Activated naive CD8-positive, alpha-beta T cell treated with anti-CD3 and anti-CD28 coated beads, Interleukin-2, amount 10 ng/mL, durations not matched to agents 7 days and 5 days (primary cell): ENCODE measurements at places on chromosomes 7 and 10. TPM values are rescaled to one million over a fixed set of nuclear protein-coding genes. Genes with fewer than 3 reads are reported as not detected.

DNA sequence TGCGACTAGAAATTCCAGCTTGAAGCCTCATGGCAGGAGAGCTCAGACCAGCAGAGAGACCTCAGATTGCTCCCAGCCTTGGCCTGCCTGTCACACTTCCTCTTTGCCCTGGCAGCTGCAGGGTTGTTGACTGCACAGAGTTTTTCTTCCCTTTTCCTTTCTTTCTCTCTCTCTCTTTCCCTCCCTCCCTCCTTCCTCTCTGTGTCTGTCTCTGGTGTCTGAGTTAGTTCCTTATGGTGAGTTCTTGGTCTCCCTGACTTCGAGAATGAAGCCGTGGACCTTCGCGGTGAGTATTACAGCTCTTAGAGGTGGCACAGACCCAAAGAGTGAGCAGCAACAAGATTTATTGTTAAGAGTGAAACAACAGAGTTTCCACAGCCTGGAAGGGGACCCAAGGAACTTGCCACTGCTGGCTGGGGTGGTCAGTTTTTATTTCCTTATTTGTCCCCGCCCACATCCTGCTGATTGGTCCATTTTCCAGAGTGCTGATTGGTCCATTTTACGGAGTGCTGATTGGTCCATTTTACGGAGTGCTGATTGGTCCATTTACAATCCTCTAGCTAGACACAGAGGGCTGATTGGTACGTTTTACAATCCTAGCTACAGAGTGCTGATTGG is 266.3 kb downstream of the RPS24 start:
- DNase-seq, result no peak

DNA sequence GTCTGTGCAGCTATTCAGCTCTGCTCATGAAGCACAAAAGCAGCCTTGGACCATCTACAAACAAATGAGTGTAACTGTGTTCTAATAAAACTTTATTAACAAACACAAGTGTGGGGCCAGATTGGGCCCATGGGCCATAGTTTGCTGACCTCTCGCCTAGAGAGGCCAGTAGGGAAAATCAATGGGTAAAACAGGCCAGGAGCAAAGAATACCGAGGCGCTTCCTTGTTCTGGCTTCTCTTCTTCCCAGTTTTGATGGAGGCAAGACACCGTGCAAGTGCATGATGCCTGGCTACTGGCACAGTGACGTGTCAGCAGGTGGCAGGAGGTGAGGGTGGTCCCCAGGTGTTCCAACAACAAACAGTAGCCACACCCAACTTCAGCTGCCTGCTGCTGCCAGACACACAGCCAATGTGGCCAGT is 94.3 kb upstream of the SDK1 start:
- no peak for DNase-seq

- DNase-seq, result no peak
These were observed 98.5 kb upstream of the INSIG1 start for GRCh38 chr7:155198901-155199845.

DNA sequence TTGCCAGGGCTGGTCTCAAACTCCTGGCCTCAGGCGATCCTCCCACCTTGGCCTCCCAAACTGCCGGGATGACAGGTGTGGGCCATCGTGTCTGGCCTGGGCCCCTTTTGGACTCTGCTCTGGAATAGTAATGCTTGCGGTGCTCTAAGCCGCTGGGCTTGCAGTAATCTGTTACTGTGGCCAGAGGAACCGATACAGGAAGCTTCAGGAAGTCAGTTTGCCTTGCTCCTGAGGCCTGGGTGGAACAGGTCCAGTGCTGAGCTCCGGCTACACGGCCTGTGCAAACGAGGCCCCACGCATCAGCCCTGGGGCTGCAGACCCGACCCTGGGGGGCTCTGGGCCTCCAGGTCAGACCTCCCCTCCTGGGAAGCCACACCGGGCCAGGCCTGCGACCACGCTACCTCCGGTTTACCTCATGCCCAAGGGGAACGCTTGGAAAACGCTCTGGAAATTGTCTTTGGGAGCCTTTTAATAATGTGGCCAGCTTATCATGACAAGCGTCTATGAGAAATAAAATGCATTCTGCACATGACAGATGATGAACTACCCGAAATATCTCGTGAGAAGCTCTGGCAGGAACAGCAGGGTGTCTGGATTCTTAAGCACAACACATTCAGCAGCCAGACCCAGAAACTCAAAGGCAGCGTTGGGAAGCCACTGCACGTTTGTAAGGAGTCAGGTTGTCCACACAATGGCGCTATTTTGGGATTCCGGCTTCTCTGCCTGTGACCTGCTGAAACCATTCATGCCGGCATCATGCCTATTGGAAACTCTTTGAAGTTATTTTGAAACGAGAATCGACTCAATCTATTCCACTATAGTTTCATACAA is 10.1 kb upstream of the ADAP1 start:
- DNase-seq, result no peak

DNA sequence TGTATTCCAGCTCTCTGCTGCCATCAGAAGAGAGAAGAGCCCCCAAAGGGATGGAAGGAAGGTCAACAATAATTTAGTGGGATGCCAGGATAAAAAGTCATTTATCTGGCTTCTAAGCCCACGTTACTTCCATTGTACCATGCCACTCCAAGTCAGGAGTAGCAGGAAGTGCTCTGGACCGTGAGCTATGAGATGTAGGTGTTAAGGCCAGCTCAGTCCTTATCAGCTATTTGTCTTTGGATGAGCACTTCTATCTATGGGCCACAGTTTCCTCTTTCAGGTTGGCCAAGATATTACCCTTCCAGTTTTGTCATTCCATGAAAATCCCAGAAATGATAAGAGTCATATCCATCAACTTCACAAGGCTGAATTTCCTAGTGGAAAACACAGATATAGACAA is 119.4 kb upstream of the CACUL1 start:
- no peak for DNase-seq

GRCh38 chr7:24912424-24912823 is 67.6 kb downstream of the OSBPL3 start:
- no peak for DNase-seq

DNA sequence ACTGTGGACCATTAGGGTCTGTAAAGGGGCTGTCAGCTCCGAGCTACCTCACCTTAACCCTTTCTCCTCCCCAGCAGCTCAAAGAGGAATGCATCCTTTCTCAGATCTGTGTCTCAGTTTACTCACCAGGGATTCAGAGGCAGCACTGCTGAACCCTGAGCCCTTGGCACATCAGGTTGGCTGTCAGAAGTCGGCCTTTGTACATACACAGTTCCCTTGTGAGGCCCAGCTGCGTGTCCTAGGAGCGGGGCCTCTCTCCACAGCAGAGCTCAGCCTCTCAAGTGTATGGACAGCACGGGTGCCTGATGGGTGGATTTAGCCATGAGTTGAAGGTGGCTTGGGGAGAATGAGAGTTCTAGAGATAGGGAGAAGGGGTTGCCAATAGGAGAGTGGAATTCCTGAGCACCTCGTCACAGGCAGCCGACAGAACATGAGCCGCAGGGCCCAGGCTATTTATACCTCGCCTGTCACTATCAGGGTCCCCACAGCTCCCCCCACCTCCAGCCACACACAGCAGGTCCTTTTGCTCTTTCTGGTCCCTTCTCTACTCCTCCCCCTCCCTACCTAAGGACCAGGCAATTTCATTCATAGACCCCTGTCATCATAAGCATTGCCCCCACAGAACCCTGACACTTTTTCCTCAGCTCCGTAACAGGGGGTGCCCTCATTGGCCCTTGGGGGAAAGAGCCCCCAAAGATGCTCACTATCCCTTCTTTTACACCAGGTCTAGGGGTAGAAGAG is 2.1 kb upstream of the FLNC start:
- no peak for DNase-seq

- DNase-seq, result no peak
These were observed 256.6 kb downstream of the ARHGAP21 start for GRCh38 chr10:24467136-24467535.

DNA sequence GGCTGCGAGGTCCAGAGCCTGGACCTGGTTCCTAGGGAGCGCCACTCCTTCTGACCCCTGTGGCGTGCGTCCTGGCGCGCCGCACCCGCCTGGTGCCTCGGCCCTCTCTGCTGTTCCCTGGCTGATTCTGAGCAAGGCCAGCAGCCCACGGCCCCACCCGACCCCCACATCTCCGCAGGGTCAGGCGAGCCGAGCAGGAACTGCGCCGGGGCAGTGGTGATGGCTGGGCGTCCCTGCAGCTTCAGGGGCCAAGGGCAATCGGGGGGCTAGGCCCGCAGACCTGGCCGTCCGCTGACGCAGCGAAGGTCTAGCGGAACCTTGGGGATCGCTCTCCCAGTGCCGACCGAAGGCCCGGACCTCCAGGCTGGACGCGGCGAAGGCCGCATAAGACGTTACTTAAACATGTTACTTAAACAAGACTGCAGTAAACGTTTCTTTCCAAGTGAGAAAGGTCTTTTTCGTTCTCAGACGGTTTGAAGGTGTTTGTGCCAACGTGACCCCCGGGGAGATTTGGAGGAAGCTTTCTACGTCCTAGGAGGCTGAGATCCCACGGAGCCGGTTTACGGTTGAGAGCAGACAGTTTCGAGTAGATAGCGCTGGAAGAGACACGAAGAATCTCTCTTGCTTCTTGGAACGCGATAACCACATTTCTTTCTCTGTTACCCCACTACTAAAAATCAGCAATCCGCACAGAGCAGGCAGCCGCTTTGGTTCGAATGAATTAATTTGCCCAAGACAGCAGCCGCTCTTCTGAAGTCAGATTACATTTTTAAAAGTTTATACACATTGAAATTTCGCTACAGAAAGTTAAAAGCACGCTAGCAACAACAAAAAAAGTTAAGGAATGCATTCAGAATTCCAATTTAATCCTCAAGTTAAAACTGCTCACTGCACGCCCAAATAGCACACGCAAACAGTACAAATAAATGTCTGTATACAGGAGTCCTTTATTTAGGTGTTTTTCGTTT is 4.9 kb upstream of the NKX2-3 start:
- no peak for DNase-seq

DNA sequence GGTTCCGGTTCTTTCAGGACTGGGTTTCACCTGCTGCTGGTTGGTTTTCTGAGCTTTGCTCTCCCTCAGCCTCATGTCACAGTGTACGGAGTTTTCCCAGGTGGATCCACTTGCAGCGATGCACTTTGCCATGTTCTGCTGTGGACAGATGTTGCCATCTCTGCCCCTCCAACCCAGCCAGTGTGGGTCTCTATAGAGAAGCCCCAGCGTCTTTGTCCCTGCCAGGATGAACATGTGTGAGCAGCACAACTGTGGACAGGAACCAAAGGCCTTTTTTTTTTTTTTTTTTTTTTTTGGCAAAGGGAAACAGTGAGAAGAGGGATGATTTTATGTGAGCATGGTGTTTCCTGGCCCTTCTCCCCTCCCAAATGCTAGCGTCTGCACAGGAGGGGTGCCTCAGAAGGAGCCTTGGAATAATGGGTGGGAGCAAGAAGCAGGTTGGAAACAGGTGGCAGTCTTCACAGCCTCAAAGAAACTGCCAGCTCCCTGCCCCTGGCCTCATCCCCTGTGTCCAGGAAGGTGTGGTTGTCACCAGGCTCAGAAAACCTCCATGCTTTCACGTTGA is 106.5 kb downstream of the RPS24 start:
- DNase-seq, result no peak

DNA sequence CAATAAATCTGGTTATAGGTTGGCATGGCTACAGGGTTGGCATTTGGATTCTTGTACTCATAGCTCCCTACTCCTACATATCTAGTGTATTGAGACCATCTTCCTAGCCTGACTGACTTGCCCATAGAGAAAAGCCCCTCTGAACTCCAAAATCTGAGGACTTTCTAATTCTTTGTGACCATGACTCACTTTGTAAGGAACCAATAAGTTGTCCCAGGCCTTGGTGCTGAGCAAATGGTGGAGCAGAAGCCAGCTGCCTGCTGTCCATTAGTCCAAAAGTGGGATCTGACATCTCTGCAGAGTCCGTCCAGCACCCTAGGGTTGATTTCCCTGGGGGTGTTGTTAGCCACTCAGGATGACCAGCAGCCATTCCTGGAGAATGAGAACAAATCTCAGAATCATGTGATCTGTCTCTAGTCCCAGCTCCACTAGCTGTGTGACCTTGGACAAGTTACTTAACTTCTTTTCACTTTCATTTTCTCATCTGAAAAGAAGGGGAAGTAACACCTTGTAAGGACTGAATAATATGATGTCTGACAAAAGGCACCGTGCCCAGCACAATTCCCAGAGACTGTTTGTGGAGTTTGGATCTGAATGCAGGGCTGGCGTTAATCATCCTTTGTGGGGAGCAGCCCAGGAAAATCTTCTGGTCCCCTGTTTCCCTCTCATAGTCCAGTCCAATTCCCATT is 44.1 kb downstream of the MTURN start:
- DNase-seq, result no peak

CPA5 gene
- total RNA-seq, result 8.7 TPM

ETV1 gene
- total RNA-seq, result 0.44 TPM

SPDYE16 gene
- 0.22 TPM for total RNA-seq

FZD1 gene
- 0.17 TPM for total RNA-seq

SOSTDC1 gene
- total RNA-seq, result not detected

DNA2 gene
- total RNA-seq, result 35.0 TPM

TWNK gene
- total RNA-seq, result 11.0 TPM

TCERG1L gene
- 0.36 TPM for total RNA-seq
